ENCODE measurements at places on chromosomes 11 and 22. TPM values are rescaled to one million over a fixed set of nuclear protein-coding genes. Genes with fewer than 3 reads are reported as not detected.

The ISX gene
- total RNA-seq = 50.3 TPM

The CTSF gene
- total RNA-seq = 8.3 TPM

The TP53AIP1 gene
- total RNA-seq = 0.55 TPM

DNA sequence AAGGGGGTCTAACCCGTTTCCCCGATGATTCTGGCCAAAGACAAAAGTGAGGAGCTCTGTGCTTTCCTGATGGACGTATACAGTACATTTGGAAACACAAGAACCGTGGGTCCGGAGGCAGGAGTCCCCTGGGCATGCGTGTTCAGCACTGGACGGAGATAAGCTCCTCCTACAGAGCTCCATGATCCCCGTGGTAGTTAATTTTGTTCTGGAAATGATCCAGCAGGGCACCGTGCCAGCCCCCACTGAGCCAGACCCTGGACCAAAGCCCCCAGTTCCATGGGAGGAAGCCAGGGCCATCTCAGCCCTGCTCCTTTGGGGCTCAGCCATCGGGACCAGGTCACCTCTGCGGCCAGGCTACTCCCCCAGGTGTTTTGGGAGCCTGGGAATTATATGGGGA, 83.3 kb downstream of the TRMU start:
- DNase-seq = no peak

The BBOX1 gene
- not detected for total RNA-seq

The CNGA4 gene
- total RNA-seq = not detected

The KCNQ1OT1 gene
- 1.7 TPM for total RNA-seq
